ENCODE measurements at places on chromosomes 6 and 20.

GRCh38 chr6:38804358-38804757 lies 89.2 kb downstream of the DNAH8 start:
- DNase-seq: no peak

DNA sequence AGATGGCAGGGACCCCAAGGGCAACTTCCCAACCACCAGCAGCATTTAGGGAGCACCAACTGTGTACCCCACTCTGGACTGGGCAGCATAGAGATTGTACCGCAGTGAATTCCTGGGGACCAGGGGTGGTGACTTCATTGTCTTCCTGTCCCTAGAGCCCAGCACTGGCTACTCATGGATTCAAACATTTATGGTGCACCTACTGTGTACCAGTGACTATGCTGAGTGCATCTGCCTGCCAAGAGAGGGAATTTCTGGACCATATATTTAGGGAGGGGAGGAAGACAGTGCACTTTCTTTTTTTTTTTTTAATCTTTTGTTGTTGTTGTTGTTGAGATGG lies 55.3 kb downstream of the UBE2V1 start:
- no peak for DNase-seq

DNA sequence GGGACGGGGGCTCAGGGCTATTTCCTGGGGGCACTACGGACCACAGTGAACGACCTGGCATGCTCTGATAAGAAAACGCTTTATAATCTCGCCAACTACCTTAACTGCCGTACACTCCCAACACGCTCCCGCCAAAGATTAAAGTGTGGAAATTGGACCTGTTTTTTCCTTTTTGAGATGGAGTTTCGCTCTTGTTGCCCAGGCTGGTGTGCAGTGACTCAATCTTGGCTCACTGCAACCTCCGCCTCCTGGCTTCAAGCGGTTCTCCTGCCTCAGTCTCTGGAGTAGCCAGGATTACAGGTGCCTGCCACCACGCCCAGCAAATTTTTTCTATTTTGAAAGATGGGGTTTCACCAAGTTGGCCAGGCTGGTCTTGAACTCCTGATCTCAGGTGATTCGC lies 346 bp upstream of the SLC44A4 start:
- no peak for DNase-seq

GRCh38 chr6:168506460-168506859 lies 65.5 kb downstream of the SMOC2 start:
- DNase-seq: no peak

DNA sequence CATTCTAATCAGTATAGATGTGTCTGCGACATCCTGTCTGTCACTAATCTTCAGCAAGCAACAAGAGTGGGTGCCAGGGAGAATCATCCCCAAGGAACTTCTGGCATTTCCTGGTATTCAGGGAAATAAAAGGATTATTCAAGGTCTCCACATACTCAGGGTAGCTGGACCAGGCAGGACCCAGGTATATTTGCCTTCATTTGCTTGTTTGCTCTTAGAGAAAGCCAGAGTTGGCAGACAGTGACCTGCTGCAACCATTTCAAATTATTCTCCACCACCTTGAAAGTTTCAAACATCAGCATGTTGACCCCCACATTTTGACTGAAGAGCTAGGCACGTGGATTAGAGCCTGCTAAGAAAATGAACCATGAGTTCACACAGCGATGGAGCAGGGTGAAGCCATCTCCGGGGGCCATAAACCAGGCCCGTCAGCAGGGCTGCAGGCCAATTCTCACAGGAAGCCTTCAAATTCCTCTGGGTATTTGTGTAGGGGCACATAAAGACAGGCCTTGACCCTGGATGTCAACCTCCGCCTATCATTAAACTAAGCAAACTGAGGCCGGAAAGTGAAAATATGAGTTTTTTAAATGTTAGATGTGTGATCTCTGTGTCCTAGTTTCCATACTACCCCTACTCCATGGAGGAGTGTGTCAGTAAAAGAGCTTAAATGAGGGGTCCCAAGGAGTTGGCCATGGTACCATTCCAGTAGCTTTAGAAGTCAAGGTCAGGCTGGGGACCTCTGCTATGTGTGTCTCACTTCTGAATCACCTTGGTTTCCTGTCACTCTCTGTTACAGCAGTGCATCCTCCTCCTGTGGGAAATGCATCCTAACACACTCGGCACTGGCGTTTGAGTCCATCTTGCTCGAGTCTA lies 32.9 kb downstream of the TRAM2 start:
- no peak for DNase-seq

DNA sequence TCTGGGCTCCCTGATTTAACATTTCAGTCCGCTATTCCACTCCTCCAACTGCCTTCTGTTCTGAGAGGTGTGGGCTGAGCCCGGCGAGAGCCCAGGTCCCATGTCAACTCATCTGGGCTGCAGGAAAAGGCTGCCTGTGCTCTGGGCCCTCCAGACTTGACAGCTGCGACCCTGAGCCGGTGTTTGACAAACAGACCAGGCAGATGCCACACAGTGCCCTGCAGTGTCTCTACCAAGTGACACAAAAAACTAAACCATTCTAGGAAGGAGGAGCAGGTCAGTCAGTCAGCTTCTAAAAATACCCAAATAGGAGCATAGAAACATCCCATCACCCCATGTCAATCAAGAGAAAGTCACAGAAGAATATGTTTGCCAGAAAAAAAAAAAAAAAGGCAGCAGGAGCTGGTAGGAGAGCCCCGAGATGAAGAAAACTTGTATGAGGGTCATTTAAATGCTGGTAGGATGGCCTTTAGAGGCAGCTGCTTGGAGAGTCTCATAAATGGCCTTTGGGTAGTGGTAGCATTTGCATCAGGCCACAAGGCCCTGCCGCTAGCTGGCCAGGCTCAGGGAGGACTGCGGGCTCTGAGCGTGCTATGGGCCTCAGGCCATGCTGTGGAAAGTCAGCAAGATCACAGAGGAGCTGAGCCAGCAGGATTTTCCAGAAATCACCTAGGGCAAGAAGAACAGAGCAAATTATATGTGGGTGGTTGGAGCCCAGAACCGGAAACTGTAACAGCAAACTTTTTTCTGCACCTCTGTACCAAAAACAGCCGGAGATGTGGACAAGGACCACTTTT lies 36.6 kb upstream of the GFOD1 start:
- no peak for DNase-seq

- DNase-seq: no peak
Measured at GRCh38 chr20:2468581-2469407, 1.8 kb downstream of the SNRPB start.

DNA sequence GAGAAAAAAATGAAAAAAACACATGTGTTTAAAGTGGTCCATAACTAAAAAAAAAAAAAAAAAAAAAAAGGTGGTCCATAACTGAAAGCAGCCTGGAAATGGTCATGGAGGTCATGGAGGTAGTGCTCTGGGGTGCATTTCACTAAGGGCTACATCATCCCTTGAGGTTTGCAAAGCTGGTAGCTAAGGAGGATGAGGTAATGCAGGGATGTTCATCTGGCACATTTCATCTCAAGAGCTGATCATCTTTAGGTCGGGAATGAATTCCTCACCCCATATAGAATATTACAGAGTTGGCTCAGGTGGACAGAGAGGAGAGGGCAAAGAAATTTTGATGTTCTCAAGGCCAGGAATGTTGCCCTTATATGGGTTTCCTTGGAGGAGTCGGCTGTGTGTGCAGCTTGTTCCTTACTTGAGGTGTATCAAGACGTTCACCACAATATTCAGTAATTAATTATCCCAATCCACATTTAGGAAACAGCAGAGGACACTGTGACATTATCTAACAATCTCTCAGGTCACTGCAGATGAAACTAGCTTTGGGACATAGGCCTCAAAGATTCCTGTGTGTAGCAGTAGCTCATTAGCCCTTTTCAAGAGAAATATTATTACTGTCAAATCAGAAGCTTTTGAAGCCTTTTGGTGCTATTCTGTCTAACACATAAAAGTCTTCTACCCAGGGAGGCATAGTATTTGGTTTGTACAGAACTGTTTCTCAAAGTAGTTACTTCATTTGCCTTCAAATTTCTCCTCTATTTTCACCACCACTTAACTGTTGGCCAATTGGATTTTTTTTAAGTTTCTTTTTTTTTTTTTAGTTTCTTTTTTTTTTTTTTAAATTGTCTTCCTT lies 46.8 kb downstream of the CYP24A1 start:
- no peak for DNase-seq

- DNase-seq: no peak
Measured at GRCh38 chr6:81486234-81486633, 266.2 kb downstream of the TENT5A start.

GRCh38 chr6:11386323-11386722 lies 151.2 kb upstream of the TMEM170B start:
- DNase-seq: no peak

GRCh38 chr6:99426451-99426757 lies 1.3 kb upstream of the PNISR start:
- DNase-seq: no peak

DNA sequence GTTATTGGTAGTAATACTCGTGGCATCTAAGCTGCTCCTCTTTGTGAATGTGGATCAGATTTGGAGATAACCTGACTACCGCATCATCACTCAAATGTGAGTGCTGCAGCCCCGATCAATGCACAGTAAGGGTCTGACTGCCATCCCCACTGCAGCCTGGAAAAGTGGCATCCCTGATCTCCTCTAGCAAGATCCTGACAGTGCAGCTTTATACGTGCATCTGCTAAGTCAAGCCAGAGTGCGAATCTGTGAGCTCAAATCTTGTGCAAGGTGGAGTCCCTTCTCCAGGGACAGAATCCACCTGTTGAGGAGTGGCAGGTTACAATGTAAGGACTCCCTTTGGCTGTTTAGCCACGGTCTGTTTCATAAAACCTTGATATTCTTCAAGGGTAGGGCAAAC lies 215.0 kb upstream of the EXOC2 start:
- no peak for DNase-seq

DNA sequence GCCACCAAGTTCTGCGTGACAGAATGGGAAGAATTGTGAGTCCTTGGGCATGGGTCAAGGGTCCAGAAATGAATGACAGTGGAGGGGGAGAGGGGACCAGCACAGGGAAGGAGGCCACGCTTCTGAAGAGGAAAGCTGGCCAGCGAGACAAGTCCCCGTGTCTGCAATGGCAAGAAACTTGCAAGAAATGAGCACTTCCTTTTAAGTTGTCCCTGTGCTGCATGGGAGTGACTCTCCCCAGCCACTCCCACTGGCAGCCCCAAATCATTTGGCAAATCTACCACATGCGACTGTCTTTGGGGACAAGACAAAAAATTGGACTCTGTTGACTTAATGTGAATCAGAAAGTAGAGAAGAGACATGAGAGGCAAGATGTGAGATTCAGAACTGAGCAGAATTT lies 242.2 kb upstream of the RREB1 start:
- no peak for DNase-seq

DNA sequence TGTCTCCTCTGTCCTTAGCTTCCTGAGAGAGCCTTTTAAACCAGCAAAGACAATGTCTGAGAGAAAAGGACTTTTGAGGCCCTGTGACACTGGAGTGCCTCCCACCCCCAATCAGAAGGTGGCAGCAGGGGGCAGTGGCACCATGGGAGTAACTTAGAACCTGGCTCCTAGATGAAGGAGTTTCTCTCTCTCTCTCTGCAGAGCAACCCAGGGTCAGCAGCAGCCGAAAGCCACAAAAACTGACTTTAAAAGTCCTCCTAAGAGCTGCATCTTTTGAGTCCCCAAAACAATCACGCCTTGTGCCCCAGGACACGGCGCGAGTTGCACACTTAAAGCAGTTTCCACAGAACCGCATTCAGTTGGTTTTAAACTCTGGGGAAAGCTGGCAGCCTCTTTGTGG lies 5.3 kb upstream of the TCP11 start:
- DNase-seq: no peak

DNA sequence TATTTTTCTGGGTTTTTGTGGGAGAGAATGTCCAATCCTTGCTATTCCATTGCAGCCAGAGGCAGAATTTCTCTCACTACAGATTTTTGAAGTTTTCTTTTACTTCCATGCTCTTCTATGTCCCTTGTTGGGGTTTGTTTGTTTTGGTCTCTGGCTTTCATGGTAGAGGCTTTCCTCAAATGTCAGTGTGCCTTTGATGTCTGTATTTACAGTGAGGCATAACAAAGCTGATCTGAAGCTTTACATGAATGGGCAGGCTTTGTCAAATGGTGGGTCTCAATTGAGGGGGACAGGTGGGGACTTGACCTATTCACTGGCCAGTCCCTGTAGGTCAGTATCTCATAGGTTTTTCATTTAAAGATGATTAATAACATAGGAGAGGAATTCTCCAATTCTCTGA lies 8.6 kb upstream of the CARMIL1 start:
- DNase-seq: no peak

DNA sequence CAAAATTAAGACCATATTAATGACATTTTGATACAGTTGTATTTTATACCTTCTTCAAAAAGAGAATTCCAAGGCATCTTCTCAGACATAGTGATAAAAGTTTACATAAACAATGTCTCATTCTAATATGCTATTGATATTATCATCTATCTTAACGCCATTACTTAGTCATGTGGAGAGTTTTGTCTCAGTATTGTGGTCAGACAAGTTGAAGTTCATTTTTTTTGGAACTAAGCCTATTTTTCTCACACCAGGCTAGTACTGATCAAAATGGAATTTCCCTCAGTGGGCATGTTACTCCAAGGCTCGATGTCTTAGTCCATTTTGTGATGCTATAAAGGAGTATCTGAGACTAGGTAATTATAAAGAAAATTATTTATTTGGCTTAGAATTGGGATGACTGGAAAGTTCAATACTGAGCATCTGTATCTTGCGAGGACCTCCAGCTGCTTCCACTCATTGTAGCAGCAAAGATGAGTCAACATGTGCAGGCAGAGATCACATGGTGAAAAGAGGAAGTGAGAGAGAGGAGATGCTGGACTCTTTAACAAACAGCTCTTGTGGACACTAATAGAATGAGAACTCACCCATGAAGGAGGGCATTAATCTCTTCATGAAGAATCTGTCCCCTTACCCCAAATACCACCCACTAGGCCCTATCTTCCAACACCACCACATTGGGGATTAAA lies 825.5 kb upstream of the MANEA start:
- DNase-seq: no peak

DNA sequence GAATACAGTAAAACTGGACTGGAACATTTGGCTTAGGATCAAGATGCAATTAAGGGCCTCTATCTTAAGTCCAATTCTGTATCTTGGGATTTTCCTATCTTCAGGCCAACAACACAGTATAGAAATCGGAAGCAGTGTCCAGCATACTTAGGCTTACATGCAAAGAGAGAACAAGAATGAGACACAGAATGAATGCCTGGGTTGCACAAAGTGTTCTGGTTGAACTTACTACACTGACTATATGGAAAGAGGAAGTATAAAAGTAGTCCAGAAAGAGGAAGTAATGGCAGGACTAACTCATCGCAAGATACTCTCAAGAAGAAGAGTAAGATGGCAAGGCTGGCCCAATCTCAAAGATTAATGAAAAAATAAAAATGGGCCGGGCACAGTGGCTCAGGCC lies 87.6 kb downstream of the BTBD9 start:
- no peak for DNase-seq
